ENCODE measurements at places on chromosomes 7 and 10.

GRCh38 chr10:90658791-90659190 is 199.0 kb downstream of the HTR7 start:
- no peak for DNase-seq

DNA sequence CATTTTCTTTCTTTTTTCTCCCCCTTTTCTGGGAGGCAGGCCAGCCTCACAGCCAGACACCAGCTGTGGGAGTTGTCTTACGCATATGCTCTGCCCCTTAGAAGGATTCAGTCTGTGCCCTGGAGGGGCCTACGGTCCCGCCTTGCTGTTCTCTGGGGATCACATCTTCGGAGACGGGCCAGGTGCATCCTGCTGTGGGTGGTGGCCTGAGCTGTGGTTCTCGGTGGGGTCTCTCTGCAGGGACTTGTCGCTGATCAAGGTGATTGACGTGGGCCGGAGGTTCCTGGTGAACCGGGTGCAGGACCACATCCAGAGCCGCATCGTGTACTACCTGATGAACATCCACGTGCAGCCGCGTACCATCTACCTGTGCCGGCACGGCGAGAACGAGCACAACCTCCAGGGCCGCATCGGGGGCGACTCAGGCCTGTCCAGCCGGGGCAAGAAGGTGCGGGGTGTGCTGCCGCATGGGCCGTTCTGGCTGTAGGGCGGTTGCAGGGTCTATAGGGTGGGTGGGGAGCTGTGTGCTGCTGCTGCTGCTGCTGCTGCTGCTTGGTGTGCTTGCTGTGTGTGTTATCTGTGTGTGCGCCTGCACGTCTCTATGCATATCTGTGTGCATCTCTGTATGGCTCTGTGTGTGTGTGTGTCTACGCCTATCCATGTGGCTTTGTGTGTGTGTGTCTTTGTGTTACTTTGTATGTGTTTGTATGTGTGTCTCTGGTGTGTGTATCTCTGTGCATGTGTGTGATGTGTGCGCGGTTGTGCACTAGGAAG is 17.9 kb downstream of the PFKFB3 start:
- no peak for DNase-seq

GRCh38 chr7:45098983-45099839 is 10.4 kb upstream of the NACAD start:
- no peak for DNase-seq

DNA sequence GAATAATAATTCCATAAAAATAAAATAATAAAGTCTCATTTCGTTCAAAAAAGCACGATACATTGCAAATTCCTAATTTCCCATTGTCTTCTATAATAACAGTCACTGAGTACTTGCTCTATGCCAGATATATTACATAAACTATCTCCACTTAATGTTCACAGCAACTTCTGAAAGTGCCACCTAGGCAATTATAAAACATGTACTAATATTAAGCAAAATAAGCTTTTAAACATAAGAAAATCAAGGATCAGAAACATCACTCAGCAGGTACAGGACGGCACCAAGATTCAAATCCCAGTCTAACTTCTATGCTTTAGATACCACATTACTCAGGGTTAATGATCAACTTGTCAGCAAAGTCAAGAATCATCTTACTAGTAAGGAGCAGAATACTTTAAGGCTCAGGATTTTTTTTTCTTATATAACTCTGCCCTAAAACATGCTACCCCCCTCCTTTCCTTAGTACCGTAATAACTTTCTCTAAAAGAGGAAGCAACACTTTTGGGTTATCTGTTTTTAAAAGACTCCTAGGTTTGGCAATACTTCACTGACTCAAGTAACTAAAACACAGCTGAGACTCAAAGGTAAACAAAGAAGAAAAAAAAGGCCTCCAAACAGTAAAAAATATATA is 51.3 kb downstream of the USP6NL start:
- DNase-seq: no peak

DNA sequence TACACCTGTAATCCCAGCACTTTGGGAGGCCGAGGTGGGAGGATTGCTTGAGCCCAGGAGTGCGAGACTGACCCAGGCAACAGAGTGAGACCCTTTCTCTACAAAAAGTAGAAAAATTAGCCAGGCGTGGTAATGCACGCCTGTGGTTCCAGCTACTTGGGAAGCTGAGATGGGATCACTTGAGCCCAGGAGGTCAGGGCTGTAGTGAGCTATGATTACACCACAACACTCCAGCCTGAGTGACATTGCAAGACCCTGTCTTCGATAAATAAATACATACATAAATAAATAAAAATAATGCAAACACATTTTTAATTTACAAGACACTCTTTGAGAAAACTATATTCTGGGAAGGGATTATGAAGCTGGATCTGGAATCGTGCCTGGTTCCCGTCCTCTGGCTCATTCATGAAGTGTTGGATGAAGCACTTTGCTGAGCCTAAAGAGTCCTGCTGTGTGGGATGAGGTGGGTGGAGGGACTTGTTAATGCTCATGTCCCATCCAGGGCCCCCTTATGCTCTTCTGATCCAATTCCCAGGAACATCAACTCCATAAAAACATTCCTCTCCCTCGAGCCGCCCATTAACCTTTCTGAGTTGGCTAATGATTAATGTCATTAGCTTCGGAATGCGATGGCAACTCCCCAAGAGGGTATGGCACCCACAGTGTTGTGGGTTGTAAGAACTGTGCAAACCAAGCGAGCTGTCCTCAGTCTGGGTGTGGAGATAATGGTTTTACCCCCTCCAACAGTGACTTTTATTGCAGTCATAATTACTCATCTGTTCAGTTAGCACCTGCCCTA is 236.3 kb downstream of the BAMBI start:
- DNase-seq: no peak

DNA sequence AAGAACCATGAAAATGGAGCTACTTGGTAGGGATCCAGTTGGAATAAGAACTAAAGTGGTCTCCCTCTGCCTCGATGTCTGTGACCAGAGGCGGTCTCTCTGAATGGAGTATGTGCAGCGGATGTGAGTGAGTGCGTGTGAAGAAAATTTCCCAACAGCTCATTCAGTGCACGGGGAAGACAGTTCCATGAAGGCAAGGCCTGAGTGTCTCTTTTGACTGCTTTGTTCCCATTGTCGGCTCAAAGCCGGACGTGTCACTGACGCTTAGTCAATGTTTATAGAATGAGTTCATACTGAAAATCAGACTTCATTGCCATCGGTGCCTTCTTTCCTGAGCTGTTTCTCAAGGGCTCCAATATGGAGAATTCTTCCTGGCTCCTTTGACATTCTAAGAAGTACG is 55.3 kb upstream of the GRB10 start:
- DNase-seq: no peak

- no peak for DNase-seq
These were observed 247.6 kb downstream of the CCDC7 start for GRCh38 chr10:32693441-32693979.

GRCh38 chr10:33352175-33352574 is 17.7 kb upstream of the NRP1 start:
- DNase-seq: no peak

- no peak for DNase-seq
These were observed 43.1 kb upstream of the GPAM start for GRCh38 chr10:112226439-112227248.

DNA sequence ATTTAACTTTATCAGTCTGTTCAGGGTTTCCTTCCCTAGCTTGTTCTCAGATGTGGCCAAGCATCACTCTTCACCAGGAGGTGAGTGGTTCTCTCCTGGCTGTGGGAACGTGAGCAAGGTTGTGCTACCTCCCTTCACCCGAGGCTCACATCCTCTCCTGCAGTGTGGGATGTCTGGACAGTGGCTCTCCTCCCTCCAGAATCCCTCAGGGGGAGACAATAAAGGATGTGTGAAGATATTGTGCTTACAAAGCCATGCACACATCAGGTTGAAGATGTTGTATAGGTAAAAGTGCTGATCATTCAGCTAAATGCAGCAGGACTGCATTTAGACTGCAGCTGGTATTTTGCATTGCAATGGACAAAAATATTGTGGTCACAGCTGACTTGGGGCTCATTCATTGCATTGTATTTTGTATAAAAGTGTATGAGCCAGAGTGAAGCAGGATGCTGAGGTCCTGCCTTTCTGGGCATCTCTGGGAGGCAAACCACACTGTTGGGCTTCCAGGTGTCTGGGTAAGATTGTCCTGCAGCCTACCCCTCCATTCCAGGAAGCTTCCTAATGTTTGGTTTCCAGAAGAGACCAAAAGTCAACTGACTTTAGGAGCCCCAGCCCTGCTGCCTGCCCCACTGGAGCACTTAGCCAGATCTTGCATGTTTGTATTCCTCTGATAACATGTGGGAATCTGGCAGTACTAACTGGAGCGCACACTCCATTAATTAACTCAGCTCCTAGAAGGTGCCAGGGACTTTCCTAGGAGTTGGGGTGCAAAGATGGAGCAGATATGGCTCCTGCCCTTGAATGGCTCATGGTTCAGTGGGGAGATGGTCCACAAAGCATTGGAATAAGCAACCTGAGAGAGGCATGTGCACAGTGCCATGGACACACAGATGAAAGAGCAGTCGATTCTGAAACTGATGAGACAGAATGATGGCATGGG is 292.5 kb upstream of the ZNF32 start:
- DNase-seq: no peak

GRCh38 chr7:142611566-142612236 is 137.6 kb upstream of the PRSS1 start:
- DNase-seq: no peak

GRCh38 chr7:35805876-35806275 is 5.0 kb downstream of the SEPTIN7 start:
- no peak for DNase-seq

- no peak for DNase-seq
These were observed 269.1 kb downstream of the SUGCT start for GRCh38 chr7:40403703-40404476.

DNA sequence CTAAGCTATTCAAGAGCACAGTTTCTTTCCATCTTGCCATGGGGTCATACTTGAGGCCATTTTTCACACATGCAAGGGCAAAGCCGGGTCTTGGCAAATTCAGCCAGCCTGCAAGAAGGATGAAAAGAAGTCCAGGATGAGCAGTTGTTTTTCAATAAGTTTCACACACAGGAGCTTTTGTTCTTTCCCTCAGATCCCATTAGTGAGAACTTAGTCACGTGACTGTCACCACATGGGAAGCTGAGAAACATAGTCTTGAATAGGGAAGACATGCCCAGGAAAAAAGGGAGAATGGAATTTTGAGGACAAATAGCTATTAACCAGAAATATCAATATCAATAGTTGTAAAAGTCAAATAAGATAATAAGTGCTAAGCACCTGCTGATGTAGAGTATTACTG is 137.7 kb downstream of the AHR start:
- no peak for DNase-seq

GRCh38 chr10:103501186-103501585 is 7.7 kb downstream of the NEURL1 start:
- no peak for DNase-seq

DNA sequence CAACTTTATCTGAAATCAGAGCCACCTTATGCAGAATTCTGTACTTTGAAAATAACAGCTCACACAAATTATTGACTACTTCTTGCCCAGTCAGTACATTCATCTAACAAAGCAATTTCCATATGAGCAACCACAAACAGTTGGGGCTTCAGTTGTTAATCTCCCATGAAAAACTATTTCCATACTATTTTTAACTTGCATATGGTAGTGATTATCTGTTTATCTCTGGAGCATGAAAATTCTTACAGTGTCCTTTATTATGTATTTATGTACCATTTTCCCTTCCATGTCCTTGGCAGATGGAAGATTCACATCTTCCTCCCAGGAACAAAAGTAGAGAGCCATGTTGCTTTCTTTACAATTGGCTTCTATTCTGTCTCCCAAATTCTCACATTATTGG is 285.7 kb downstream of the CRPPA start:
- no peak for DNase-seq

- no peak for DNase-seq
These were observed 31.7 kb upstream of the IKZF1 start for GRCh38 chr7:50272808-50273207.

DNA sequence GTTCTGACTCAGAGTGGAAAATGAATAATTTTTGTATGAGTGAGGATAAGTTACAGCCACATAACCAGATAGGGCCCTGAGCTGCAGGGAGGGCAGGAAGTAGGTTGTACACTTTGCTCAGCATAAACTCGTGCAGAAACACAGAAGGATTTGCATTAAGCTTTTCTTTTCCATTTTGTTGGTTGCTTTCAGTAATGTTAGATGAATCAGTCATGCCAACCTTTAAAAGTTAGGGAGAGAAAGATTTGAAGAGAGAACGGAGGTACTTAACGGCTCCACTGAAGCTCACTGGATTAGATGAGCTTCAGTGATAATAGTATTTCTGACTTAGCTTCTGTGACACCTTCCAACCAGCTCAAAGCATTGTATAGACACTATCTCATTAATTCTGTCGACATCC is 348.1 kb downstream of the GATA3 start:
- DNase-seq: no peak

DNA sequence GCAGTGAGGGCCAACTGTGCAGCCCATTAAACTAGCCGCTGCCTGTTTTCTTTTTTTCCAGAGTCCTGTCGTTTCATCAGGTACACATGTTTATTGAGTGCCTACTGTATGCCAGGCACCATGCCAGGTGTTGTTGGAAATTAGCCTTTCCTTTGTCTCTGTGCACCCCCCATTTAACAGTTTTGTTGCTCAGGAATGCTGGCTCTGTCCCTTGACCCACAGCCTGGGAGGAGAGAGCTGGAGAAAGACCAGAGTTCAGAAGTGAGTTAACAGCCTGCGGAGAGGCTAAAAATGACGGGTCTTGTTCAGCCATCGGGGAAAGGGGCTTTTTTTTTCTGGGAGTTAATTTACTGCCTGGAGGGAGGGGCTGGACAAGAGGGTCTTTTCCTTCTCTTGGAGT is 1.3 kb downstream of the LRMDA start:
- DNase-seq: no peak

- DNase-seq: no peak
These were observed 342.9 kb downstream of the AUTS2 start for GRCh38 chr7:69941077-69941651.

DNA sequence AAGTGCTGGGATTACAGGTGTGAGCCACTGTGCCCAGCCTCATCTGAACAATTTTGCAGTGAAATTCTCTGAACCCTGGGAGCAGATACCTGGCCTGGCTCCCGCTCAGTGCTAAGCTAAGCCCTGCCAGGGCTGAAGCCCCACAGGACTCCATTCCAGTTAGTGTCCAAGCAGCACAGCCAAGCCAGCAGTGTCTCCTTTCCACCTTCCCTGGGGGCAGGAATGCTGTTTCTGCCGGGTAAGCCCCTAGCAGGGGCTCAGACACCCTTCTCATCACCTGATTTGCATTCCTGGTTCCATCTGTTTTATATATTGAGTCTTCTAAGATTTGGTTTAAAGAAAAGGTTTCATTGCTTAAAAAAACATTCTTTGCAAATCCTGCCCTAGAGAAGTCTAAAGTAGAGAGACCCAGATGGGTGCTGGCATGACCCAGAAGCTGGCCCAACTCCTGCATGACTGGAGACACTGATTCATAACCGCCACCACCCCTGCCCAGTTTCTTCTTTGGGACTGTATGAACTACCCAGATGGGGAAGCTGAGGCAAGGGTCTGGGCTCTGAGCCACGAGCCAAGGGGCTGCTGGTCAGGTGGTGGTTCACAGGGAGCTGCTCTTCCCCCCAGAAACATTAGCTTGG is 14.0 kb downstream of the SLC13A4 start:
- DNase-seq: no peak

DNA sequence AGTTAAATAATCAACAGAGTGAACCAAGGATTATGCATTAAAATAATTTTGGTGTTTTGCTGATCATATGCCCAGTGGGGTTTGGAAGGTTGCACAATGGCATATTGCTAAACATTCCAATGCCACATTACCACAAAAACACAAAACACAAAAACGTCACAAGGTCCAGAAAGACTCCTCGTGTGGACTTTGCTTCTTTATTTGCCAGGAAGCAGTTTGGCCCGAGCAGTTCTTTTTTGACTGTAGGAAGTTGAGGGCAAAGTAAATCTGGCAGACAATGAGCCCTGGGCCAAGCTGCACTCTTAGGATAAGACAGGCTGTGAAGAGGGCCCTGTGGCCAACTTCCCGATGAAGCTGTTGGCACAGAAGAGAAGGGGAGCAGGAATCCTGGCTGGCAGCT is 39.2 kb upstream of the SLC35B4 start:
- no peak for DNase-seq

All from activated naive CD8-positive, alpha-beta T cell treated with anti-CD3 and anti-CD28 coated beads, Interleukin-2, amount 50 U/mL, for 16 hours (primary cell).